ENCODE measurements at places on chromosomes 16 and 17.

DNA sequence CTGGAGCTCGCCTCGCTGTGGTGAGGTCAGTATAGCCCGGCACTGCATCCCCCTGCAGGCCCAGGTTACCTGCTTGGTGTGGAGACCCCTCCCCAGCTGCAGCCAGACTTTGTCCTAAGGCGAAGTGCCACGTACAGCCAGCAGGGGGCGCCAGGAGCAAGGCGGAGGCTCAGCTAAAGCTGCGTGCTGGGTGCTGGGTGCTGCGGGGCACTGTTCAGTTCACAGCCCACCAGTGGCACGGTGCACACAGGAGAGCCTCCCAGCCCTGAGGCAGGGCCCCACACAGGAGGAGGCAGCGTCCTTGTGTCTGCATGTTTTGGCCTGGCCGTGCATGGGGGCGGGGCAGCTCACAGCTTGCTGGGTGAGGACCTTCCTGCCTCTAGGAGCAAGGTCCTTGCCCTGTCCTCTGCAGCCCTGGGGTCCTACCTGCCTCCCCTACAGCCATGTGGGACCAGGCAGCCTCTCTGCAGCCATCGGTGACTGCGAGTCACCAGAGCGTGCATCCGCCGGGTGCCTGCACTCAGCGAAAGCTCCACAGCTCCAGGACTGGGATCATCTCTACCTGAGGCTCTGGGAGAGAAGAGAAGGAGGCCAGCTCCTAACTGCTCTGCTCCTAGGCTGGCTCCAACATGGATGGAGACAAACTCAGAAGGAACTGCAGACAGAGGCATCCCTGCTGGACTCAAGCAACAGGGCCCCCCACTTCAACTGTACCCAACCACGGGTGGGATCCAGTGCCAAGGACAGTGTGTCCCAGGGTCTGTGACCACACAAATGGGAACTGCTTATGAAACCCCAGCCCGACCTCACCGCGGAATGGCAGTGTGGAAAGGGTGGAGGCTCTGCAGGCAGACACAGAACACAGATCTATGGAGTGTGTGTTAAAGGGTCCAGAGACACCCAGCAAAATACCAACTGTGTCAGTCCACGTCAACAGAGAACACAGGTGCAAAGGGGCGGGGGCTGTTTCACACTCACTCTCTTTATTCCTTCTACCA, 19.0 kb downstream of the SLC7A5 start:
- peak; percentile 87 for DNase-seq

DNA sequence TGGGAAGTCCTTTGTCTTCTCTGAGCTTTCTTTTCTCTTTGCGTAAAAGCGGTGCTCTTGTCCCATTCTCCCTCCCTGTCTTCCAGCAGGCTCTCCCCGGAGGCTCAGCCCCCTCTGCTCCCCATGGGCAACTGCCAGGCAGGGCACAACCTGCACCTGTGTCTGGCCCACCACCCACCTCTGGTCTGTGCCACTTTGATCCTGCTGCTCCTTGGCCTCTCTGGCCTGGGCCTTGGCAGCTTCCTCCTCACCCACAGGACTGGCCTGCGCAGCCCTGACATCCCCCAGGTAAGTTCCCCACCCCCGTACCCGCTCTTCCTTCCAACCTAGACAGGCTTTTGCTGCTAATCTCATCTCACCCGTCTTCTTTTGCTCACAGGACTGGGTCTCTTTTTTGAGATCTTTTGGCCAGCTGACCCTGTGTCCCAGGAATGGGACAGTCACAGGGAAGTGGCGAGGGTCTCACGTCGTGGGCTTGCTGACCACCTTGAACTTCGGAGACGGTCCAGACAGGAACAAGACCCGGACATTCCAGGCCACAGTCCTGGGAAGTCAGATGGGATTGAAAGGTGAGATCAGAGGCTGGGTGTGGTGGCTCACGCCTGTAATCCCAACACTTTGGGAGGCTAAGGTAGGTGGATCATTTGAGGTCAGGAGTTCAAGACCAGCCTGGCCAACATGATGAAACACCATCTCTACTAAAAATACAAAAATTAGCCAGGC, 1.3 kb downstream of the TMEM219 start:
- DNase-seq, result no peak

DNA sequence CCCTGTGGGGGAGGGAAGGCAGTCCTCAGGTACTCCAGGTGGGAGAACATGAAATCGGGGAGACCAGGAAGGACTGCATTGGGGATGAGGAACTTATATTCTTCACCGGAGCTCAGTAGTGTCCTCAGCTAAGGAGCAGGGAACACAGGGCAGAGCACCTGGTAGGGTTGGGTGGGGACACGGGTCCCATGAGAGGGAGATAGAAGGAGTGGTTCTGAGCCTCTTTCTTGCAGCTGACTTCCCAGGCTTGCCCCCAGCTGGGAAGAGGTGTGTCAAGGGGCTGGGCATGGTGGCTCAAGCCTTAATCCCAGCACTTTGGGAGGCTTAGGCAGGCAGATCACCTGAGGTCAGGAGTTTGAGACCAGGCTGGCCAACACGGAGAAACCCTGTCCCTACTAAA, 2.1 kb downstream of the FHOD1 start:
- DNase-seq, result no peak

DNA sequence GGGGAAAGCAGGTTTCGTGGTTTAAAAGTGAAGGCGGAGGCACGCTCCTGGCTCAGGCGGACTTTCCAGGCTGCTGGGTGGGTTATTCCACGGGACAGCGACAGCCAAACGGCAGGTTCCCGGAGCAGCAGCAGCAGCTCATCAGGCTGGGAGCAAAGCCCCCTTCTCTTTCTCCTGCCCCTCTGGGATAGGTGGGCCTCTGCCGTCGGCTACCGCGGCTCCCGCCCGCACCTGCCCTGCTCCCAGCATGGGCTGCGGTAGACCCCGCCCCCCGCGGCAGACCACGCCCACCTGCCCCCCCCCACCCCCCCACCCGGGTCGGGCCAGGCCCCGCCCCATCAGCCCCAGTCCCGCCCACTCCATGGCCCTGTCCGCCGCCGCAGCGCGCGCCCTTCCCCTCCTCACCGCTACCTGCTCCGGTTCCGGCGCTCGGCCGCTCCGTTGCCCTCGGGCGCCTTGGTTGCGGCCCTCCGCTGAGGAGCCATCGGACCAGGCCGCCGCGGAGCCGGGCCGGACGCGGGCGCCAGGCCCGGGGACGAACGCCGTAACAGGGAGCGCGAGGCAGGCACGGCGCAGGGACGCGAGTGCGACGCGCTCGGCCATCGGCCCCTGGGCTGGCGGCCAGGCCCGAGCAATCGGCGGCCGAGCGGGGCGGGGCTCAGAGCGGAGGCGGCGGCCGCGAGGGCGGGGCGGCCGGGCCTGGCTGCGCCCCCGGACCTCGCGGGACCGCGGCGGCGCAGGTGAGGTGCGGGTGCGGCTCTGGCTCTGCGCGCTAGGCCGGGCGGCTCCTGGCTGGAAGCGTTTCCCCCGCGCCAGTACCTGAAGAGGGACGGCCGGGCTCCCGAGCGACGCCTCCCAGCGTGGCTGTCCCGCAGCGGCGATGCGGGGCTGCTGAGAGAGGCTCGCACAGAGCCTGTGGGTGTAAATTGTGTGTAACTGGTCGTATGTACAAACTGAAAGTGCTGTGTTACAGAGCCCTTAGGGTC, at the start of the genes HEXD and OGFOD3:
TSS of gene HEXD (plus strand) at position 347 of the 986 bp plus-strand sequence. CDS start 1,453 bp downstream, outside the sequence.
TSS of gene OGFOD3 (minus strand) at position 586 of the 986 bp plus-strand sequence. CDS start at position 485, 101 bp downstream.
- peak; percentile 88 for DNase-seq

DNA sequence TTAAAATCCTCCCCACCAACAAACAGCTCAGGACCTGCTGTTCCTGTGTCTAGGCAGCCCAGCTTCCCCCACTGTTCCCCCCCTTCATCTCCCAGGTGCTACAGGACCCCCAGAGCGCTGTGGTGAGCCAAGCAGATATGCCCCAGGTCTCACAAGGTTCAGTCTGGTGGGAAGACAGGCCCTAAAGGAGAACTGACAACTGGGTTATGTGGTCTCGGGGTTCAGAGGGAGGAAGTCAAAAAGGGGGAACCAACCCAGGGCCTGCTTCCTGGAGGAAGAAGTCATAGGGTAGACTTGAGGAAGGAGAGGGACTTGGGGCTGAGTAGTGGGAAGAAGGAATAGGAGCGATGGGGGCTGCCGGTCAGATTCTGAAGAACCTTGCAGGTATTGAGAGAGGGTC, 2.6 kb downstream of the RIPOR1 start:
- DNase-seq, result no peak

DNA sequence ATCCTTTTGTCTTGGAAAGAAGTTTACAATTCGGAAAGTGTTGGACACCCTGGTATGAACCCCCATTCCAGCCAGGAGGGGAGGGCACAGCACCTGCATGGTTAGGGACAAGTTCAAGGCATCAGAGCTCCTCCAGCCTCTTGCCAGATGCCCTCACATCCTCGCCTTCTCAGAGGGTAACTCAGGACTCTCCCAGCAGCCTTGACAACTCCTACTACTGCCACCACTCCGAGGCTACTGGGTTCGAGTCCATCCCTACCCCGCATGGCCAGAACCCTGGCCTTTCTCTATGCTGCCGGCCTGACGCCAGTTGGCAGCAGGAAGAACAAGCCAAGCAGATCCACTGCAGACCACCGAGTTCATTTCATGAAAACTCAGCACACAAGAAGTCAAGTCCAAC, 34.1 kb downstream of the AXIN2 start:
- DNase-seq, result no peak

- peak; percentile 9 for DNase-seq
Observed at GRCh38 chr16:49478107-49478506, 104.5 kb downstream of the C16orf78 start.

DNA sequence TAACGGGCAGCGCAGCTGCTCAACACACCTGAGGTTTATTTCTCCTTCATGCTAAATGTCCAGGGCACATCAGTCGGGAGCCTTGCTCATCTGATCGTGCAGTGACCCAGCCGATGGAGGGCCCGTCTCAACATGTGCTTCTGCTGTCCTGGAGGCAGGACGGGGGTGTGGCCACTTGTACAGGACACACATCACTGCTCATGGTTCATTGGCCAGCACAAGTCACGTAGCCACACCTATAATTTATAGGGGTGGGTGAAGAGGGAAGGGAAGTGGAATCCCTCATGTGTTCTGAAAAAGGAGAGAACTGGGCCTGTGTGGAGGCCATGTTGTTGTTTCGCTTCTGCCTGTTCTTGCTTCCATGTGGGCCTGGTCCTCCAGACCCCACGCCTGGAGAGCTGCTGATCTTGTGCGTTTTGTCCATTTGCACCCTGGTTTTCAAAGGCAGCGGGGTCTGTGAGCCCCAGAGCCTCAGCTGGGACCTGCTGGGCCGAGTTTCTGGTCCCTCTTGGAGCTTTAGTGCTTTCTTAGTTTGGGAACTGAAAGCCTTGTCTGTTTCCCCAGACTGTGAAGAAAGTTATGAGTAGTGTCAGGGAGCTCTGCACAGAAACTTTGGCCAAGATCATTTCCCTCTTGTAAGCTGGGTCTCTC, 60.5 kb downstream of the CMIP start:
- DNase-seq, result no peak

GRCh38 chr17:80498242-80498919, 22.0 kb upstream of the NPTX1 start:
- no peak for DNase-seq

DNA sequence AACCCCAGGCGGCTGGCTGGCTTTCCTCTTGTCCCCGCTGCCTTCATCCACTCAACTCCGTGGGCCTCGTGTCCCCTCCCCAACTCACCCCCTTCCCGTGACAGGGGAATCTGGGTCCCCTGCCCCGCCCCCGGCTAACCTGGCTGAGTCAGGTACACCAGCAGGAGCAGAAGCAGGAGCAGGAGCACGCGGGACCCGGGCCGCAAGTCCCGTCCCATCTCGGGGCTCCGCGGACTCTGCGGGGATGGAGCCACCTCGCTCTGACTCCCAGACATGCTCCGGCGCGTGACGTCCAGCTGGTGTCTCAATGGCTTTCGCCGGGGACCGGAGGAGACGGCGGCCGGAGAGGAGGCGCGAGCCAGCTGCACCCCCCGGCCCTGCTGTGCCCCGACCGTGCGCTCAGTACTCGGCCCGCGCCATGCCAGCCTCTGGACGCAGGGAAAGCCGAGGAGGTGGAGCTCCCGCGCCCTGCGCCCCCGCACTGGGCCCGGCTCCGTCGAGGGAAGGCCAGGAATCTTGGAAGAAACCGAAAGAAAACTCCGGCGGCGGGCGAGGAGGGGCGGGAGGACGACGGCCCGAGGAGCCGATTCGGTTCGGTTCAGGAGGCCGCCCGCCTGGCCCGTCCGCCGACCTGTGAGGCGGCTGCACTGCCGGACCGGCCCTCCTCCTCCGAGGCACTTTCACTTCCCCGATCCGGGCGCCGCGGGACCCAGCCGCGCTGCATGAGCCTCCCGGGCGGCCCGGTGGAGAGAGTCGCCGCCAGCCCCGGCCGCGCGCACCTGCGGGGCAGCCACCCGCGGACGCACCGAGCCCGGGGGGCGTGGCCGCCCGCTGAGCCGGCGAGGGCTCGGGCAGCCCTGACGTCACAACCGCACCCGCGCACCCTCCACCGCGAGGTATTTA, at the start of the genes CXCL16 and ZMYND15:
TSS of gene CXCL16 (minus strand) at position 807 of the 903 bp plus-strand sequence. CDS start at position 218, 589 bp downstream.
TSS of gene ZMYND15 (plus strand) at position 712 of the 903 bp plus-strand sequence. CDS start 716 bp downstream, outside the sequence.
- DNase-seq, result peak; percentile 63

DNA sequence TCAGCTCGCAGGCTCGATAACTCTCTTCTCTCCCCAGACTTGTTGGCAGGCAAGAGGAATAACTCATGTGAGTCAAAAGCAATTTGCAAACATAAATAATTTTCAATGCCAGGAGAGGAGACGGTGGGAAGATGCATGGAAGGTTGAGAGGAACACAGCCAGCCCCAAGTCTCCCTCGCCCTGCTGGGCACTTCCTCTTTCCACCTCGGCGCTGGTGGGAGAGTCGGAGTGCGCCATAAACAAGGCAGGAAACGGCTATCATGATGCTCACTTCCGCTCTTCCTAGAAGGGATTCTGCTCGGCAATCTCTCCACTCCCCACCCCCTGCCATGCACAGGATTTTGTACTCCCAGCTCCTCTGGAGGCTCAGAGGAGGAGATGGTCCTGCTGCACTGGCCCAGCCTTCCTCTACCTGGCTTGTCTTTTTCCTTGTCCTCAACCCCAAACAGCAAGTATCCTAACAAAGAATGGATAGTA, 13.0 kb downstream of the CBX4 start:
- DNase-seq, result no peak

- no peak for DNase-seq
Observed at GRCh38 chr16:7834771-7835431, 502.3 kb downstream of the RBFOX1 start.

DNA sequence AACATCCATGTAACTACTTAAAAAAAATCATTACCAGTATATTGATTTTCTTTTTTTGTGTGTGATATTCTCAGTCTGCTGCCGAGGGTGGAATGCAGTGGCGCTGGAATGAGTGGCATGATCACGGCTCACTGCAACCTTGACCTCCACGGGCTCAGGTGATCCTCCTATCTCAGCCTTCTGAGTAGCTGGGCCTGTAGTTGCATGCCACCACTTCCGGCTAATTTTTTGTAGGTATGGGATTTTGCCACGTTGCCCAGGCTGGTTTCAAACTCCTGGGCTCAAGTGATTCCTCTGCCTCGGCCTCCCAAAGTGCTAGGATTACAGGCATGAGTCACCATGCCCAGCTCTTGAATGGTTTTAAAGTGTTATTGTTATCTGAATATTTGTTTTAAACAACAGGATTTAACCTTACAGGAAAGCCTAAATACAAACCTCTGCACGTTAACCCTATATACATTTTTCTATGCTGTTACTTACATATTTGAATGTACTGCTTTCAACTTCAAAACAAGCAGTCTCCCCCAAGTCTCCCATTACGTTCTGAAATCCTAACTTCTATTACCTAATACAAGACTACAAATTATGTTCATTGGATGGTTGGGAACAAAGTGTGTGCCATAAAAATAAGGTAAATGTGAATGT, 61.7 kb downstream of the KPNA2 start:
- DNase-seq, result no peak

Data from glutamatergic neuron (in vitro differentiated cells).